ENCODE measurements at places on chromosomes 1 and 21.

DNA sequence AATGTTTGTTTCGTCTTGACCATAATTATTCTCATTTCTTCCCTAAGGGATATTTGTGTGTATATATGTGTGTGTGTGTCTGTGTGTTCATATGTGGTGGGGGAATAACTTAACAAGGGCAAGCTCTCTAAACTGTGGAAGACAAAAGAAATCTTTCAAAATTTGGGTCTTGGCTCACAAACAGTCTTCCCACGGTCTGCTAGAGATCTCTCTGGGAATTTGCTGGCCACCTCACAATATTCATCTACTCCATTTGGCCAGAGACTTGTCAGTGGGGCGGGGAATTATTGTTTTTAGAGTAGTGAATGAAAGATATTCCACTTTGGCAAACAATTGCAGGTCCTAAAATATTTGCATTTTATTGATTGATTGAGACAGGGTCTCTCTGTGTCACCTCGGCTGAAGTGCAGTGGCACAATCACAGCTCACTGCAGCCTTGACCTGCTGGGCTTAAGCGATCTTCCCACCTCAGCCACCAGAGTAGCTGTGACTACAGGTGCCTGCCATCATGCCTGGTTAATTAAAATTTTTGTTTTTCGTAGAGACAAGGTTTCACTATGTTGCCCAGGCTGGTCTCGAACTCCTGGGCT, 8.0 kb upstream of the EIF2B3 start:
- DNase-seq = no peak

DNA sequence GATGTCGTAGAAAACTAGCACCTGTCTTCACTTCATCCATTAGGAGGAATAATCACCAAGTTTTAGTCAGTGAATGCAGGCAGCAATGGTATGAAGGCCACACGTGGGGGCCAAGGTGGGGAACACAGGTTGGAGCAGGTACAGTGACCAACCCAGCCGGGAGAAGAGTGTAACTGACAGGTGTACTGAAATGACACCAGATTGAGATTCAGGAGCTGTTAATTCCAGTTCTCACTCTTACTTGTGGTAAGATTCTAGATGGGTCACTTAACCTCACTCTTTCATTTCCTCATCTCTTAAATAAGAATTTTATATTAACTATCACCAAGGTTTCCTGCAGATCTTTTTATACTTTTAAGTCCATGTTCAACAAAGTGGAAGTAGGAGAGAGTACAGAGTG, 206.2 kb upstream of the PTBP2 start:
- DNase-seq = no peak

GRCh38 chr1:63991685-63992084, 211.7 kb upstream of the UBE2U start:
- no peak for DNase-seq

DNA sequence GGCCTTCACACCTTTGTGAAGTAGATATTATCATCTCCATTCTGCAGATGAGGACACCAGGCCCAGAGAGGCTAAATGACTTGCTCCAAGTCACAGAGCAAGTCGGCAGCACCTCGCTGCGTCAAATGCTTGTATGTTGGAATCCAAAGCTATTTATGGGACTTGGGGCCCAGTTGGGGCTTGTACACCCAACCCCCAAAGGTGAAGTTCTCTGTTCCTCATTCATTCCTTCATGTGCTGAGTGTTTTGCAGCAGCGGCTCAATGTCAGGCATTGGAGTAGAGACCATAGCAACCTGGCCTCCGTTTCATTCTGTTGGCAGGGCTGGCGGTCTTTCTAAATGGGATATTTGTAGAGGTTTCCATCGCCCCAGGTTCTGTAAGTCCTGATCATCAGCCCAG, 113.4 kb upstream of the SLC25A33 start:
- no peak for DNase-seq

DNA sequence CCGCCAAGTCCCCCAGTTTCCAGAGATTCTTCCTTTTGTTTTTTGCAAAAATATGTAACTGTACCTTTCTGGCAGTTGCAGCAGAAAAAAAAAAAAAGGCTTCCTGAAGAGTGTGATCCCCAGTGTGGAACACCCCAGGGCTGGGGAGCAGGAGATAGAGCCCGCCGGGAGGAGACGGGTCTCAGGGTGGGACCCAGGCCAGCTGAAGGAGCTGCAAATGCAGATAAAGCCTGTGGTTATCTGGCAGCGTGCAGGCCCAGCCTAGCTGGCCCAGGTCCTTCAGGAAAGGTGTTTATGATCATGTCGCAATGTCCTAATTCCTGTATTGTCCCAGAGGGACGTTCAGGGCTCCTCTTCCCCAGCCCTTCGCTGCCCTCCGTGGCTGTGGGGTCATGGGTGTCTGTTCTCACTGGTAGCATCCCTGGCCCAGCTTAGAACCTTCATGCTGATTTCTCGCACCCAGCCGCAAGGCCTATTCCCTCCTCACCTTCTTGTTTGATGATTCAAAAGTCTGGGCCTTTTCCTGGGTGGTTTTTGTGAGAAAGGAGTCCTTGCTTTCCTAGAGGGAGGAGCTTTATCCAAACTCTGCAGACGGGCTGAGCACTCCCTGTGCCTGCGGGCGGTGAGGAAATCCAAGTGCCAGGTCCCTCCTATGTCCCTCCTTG, 26.2 kb downstream of the RNF187 start:
- no peak for DNase-seq

- DNase-seq = no peak
Observed at GRCh38 chr1:17122521-17123164, 3.4 kb upstream of the PADI2 start.

- DNase-seq = no peak
Observed at GRCh38 chr21:41848533-41848932, 30.6 kb downstream of the PRDM15 start.

- no peak for DNase-seq
Observed at GRCh38 chr1:152967201-152967600, 3.2 kb upstream of the SPRR4 start.

DNA sequence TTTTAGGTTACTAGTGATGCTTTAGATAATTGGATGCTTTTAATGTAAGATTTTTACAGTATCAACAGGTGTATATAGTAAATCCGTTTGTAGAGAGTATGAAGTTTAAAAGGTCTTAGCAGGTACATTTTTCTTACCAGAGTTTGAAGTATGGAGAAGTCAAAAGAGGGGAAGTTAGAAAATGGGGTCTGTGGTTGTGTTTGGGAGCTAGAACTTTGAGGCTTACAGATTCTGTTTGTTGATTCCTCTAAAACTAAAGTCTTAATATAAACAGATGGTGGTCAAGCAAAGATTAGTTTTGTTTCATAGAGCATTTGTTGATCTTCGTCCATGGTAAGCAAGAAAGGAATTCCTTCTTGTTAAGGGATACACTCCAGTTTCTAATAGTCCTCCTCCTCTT, 35.8 kb downstream of the CDC42 start:
- no peak for DNase-seq

GRCh38 chr21:17660452-17660851, 47.8 kb upstream of the BTG3 start:
- DNase-seq = no peak

DNA sequence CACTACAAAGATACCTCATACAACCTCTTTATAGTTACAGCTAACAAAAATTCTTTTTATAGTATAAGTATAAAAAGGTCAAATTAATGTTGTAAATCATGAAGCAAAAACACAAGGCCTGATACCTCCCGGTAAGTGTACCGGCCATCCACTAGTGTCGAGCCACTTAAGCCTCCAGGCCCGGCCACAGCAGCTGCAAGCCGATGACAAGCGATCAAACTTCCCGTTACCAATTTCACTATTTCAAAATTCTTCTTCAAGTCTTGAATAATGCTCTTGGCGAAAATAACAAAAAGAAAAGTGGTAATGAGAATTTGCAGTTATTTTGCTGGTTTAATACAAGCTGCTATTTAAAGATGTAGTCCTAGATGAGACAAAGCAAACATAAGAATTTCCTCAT, 67.6 kb downstream of the USP24 start:
- DNase-seq = no peak

- DNase-seq = no peak
Observed at GRCh38 chr1:34470401-34470800, 284.4 kb upstream of the GJB5 start.

DNA sequence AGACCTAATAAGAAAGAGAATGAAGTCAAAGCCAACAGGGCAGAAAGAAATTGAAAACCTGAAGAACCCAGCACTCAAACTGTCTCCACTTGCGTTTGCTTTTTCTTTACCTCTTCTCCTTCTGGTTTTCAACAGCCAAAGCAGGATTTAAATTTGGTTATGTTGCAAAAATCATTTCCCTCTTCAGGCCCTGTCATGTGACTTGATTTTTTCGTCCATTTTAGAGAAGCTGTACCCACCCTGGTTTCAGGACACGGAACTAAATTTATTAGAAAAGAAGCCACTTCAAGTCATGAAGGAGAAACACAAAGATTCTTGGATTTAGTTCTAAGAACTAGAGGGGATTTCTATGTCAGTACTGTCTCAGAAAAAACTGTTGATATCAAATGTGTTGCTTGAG, 1.0 kb upstream of the SYNJ1 start:
- no peak for DNase-seq

GRCh38 chr1:156504821-156505678, 4.5 kb upstream of the MEF2D start:
- DNase-seq = peak; percentile 97

DNA sequence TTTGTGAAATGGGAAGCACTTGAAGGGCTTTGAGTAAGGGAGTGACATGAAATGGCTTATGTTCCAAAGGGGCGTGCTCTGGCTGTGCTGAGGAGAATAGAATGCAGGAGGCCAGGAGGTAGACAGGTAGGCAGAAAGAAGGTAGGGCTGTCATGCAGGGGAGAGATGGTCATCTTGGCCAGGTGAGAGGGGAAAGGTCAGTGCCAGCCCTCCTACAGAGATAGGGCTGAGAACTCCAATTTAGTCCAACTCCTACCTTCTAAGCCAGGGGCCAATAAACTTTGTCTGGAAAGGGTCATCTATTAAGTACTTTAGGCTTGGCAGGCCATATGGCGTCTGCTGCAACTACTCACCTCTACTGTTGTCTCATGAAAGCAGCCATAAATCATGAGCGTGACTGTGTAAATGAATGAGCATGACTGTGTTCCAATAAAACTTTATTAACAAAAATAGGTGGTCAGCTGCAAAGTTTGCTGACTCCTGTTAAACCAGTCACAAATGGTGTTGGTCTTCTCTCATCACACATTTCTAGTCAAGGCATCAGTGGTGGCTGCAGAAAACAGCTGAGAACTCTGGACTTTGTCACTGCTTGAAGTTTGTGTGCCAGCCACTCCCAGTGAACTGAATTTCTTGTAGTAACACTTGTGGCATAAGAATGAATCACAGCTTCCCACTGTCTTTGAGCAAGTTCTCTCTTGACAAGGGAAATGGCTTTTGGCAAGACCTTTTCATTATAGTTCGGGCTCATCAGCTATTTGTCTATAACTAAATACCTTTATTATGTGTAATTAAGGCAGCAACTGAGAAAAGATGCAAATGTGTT, 32.0 kb upstream of the CD2 start:
- DNase-seq = no peak

- no peak for DNase-seq
Observed at GRCh38 chr1:3922201-3922725, 22.2 kb upstream of the C1orf174 start.

- no peak for DNase-seq
Observed at GRCh38 chr1:11925938-11926292, 312 bp downstream of the KIAA2013 start.

GRCh38 chr1:65494671-65495070, 74.2 kb downstream of the LEPR start:
- no peak for DNase-seq

- DNase-seq = peak; percentile 51
Observed at GRCh38 chr1:209659909-209660308, 7.7 kb upstream of the LAMB3 start.

DNA sequence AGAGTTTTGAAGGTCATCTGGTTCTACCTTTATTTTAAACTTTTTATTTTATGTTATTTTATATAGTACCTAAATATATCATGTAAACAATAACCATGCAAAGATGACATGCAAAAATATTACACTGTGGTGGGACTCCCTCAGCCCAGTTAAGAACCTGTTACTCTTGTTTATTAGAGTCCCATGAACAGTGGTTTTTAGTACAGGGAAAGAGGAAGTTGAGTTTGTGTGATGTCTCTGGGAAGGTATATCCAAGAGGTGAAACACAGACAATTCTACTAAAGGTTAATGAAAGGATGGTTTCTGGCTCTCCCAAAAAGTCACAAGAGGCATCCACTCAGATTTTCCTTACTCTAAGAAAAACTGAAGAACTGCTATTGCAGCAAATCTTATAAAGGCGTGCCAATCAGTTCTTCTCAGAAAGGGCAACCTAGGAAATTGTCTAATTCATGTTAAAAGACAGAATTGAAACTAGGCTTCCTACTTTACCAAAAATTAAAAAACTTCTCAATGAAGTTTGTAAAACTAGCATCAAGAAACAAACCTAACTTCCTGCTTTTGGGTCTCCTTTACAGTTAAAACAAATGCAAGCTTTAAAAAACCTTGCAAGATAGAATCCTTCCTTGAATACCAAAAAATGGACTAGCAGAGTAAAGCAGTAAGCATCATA, 19.9 kb downstream of the GFI1 start:
- DNase-seq = no peak

DNA sequence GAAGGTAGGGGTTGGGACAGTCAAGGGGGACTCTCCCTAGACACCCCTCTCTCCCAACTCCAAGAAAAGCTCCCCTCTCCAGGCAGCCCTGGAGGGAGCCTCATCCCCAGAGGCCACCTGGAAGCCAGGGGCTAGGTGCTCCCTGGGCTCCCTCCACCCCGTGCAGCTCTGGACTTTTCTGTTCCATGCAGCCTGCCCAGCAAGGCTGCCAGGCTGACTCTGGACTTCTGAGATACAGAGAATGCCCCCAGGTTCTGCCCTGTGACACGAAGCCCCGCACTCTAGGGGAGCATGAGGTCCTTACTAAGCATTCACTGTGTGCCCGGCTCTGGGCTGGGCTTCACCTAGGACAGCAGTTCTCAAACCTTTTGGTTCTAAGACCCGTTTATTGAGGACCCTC, 10.2 kb downstream of the SYT2 start:
- DNase-seq = no peak

DNA sequence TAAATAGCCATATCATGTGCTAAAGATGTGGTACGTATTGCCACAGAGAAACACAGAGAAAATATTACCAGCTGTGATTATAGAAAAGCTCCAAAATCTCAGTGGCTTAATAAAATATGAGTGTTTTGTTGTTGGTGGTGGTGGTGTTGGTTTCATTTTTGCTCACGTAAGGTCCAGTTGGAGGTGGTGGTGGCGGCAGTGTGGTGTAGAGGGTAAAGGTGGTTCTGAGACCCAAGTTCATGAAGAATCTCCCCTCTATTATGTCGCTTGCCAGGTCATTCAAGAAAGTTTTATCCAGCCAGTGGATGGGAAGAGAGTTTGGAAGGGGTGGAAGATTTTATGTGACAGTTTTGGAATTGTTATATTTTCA, 217.6 kb upstream of the SAMSN1 start:
- no peak for DNase-seq
